ENCODE measurements at places on chromosomes 6 and 20.

DNA sequence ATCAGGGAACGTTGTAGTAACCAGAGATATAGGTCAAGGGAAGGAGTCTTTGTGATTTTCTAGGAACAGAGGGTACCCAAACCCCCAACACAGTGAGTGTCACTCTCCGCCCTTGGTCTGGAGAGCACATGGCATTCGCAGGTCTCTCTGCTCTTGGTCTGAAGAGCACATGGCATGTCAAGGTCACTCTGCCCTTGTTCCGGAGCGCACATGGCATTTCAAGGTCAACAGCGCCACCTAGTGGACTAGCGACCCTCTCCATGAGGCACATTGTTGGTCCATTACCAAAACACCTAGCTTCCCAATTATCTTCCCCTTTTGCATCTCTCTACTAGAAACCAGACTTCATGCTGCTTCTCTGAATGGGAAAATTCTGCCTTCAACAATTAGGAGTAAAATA lies 260.0 kb downstream of the C6orf118 start:
- peak; percentile 59 for DNase-seq

GRCh38 chr6:128493877-128494276 lies 26.5 kb downstream of the PTPRK start:
- DNase-seq, result no peak

DNA sequence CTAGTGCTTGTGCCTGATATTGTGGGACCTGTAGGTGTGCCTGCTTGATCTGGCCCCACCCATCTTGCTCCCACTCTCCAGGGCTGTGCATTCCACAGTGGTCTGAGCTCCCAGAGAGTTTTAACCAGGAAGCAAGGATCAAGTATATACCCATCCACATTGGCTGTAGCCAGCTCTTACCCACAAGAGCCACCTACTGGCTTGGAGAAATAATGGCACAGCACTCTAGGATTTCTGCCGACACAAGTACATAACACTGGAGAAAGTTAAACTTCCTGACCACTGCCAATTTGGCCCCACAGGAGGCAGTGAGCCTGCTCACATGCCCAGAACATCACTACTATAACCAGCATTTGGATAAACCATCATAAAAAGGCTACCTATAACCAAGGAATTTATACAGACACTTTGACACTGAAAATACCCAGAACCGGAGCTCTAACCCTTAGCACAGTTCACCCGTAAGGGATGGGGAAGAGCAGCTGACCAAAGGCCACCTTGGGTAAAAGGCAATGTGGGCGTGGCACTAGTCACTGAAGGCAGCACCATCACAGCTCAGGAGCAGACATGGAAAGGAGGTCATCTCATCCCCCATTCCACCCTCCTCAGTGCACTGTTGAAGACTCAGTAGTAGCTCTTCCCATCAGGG lies 440.4 kb downstream of the BTBD3 start:
- no peak for DNase-seq

DNA sequence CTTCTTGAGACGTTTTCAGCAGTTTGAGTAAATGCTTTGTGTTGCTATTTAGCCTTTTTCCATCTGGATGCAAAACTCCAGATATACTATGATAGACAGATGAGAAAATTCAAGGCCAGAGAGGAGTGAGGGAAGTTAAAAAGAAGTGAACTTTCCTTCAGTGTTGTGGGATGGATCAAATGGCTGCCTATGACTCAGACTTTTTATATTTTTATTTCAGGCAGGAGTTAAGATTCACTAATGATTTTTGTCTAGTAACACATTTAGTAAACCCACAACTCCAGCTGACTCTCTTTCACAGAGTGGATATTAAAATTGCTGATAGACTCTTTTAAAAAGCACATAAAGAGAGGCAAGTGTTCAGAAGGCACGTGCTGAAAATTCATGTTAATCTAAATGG lies 23.2 kb upstream of the PTCHD4 start:
- DNase-seq, result no peak

DNA sequence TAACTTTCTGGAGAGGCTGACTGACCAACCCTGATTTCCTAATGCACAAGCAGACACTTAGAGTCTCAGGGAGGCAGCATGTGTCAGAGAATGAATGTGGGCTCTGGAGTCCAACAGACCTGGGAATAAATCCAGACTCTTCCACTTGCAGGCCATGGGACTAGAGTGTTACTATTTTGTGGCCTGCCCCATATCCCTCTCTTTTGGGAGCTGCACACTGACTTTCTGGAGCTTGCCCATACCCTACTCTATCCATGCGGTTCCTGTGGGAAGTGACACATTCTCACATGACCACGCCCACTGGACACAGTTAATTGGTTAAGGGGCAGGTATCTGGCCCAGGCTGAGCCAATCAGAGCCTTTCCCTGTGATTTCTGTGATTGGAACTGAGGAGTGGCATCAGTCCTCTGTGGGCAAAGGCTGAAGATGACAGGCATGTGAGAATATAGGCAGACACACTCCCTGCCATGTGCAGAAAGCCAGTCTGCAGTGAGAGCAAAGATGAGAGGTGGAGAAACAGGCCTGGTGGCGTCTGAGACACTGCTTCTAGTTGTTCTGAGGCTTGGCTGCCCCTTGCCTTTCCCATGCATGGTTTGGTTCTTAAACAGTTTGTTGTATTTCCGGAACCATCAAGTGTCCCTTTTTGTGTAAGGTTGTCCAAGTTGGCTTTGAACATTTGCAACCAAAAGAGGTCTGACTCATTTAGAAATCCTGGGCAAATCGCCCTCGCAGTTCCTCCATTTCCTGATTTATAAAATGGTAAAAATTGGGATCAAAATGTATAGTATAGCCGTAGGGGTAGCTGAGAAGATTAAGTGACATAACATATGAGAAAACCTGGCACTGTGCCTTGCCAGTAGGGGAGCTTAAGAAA lies 125.6 kb downstream of the CDC5L start:
- DNase-seq, result no peak

DNA sequence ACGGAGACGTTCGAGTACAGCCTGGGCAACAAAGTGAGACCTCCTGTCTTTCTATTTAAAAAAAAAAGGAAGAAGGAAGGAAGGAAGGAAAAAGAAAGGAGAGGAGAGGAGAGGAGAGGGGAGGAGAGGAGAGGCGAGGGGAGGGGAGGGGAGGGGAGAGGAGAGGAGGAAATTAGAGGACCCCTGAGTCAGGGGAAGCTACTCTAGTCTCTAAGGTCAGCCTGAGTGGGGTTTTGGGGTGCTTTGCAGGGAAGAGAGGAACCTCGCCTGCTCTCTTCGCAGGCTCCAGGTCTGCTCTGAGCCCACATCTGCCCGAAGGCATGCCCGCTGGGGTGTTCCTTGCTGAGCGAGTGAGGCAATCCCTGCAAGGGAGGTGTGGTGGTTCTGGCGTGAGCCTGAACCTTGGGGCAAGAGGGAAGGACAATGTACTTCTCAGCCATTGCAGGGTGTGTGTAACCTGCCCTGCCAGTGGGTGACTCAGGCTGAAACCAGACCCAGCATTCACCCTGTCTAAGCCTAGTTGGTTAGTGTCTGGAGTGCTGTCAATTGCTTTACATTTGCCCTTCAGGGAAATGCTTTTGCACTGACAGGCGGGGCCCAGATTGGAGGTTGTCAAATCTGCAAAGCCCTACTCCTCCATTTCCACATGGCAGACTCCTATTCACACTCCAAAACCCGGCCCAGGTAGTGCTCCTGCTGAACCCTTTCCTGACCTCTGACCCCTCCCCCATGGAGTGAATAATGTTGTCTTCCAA lies 15.3 kb upstream of the MMP9 start:
- DNase-seq, result no peak
